ENCODE measurements at places on chromosomes 6 and 20.

DNA sequence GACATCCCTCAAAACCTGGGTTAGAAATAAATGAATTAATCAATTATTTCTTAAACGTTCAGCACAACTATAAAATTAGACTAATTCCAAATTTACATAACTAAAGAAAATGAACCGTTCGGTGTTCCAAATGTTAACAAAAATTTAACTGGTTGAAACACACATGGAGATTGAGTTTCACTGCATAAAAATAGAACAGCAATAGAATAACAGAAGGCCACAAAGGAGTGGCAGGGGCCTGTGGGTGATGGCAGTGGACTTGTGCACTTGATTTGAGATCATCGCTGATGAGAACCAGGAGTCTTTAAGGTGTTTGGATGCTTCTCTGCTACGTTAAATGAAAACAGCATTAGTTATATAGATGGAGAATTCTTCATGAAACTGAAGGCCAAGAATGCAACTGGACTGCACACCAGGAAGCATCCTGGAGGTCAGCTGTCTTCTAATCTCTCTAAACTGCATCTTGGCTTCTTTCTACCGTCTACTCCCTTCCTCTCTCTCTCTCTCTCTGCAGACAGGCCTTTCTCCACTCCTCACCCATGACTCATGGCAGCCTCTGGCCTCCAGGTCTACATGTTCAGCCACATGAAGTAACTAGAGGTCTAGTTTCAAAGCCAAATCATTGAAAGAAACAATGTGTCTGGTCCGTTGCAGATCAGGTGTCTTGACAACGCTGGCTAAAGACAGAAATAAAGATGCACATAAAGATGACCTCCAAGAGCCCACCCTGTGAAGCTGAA is 111.3 kb downstream of the SIM1 start:
- DNase-seq = peak; percentile 54

GRCh38 chr6:1949538-1949937 is 295.9 kb downstream of the GMDS start:
- peak; percentile 8 for DNase-seq

- DNase-seq = peak; percentile 79
These were observed 58.2 kb upstream of the TRAF3IP2 start for GRCh38 chr6:111663692-111664564.

DNA sequence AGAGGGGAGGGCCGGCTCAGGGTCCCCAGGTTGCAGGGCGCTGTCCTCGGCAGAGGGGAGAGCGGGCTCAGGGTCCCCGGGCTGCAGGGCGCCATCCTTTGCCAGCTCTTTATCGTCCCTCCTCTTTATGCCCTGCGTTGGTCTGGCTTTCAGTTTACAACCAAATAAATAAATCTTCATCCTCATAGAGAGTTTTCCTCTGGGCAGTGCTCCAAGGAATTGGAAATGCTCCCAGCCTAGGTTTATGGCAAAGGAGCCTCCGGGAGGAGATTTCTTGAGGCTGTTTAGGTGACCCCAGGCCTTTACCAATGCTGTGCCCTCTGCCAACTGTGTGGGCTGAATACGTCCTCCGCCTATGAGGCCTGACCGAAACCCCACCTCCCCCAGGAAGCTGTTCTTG is 60.2 kb downstream of the CHMP4B start:
- DNase-seq = peak; percentile 59

DNA sequence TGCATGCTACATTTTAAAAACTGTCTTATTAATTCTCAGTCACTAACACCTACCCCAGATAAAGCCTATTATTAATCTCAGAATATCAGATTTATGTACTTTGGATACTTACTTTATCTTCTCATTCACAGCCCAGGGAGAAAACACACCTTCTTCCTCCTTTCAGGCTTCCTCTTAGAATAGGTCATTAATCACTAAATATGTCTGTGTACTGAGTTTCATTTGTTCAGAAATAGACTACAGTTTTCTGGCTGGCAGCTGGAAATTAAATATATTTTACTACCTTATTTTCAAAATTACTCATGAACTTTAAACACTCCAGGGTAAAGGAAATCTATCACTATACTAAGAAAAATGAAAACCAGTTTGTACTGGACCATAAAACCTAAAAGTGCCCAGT is 147.7 kb upstream of the DST start:
- no peak for DNase-seq

DNA sequence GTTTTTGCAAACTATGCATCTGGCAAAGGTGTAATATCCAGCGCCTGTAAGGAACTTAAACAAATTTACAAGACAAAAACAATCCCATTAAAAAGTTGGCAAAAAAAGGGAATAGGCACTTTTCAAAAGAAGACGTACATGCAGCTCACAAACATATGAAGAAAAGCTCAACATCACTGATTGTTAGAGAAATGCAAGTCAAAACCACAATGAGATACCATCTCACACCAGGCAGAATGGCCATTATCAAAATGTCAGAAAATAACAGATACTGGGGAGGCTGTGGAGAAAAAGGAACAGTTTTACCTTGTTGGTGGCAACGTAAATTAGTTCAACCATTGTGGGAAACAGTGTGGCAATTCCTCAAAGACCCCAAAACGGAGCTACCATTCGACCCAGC is 54.2 kb downstream of the TSBP1 start:
- no peak for DNase-seq

GRCh38 chr6:13767121-13767808 is 47.1 kb downstream of the MCUR1 start:
- DNase-seq = peak; percentile 61

- DNase-seq = no peak
These were observed 9.7 kb upstream of the CD40 start for GRCh38 chr20:46108435-46108841.

- peak; percentile 6 for DNase-seq
These were observed 45.6 kb downstream of the EYA4 start for GRCh38 chr6:133286765-133287164.

DNA sequence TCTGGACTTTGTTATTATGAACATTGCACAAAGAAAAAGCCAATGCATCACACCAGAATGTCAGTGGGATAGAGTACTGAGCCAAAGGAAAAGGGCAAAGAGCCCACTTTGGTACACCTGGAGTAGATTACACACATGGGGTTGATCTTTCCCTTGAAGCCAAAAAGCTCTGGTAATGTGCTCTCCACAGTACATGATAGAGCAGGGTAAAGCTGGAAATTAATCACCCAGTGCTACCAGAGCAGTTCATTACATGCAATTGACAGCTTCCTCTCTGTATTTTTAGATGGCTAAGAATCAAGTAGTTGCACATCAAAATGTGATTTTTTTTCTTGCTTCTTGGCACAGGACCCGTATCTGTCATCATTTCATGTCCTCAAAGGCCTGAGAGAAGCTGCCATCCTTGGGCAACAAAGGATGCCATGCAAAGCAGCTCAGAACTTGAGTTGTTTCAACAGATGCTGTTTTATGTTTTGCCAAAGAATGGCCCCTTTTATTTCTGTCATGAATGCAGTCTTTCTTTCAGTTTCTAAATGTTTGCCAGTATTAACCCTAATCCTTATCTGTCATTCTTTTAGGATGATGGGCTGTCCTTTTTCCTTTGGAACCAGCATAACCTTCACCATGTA is 88.1 kb downstream of the HDGFL1 start:
- DNase-seq = no peak

GRCh38 chr20:50928469-50928868 is 2.8 kb downstream of the ADNP start:
- DNase-seq = no peak

GRCh38 chr20:50724851-50725723 is 6.3 kb upstream of the PARD6B start:
- peak; percentile 93 for DNase-seq

DNA sequence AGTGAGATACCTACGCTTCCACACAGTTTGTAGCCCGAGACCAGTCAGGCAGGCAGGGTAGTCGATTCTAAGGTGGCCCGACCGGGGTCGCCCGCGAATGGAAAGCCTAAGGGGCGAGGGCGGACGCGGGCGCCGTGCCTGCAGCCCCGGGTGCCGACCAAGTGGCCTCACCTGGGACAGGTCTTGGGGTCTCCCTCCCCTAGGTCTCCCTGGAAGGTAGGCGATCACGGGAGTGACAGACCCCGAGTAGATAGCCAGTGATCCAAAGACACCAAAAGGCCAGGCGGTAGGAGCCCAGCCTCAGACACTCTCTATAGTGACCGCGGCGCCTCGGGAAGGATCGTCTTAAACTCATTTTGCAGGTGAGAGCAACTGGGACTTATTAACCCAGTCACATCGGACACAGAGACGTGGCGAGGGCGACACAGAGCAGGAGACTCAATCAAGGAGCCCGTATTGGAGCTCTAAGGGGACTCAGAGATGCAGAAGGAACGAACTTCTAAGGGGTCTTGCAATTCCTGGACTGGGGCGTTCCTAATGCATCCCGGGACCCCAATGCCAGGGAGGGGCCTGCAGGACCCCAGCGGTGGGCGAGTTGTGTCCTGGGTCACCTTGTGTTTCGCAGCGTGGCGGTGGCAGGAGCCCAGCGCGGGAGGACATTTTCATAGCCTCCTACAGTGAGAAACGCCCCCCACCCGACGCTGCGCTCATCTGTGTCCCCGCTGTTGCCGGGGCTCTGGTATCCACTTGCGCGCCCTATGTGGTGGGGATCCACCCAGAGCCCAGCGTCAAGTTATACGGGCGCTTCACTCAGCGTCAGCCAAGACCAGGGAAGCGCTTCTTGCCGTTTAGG is 2.1 kb upstream of the VSX1 start:
- no peak for DNase-seq

DNA sequence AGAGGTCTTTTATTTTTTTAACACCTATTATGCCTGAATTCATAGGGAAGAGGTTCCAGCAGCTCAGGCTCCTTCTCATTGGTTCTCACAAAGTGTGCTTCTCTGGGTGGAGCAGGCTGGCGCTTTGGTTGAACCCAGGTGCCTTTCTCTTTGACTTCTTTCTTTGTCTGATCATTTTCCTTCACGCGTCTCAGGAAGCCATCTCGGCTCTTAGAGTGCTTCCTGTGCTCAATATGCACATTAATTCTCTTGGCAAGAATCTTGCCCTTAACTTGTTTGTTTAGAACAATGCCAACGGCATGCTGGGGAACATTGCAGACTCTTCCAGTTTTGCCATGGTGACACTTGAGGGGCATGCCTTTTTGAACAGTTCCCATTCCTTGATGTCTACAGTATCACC is 44.2 kb upstream of the RNF24 start:
- no peak for DNase-seq

DNA sequence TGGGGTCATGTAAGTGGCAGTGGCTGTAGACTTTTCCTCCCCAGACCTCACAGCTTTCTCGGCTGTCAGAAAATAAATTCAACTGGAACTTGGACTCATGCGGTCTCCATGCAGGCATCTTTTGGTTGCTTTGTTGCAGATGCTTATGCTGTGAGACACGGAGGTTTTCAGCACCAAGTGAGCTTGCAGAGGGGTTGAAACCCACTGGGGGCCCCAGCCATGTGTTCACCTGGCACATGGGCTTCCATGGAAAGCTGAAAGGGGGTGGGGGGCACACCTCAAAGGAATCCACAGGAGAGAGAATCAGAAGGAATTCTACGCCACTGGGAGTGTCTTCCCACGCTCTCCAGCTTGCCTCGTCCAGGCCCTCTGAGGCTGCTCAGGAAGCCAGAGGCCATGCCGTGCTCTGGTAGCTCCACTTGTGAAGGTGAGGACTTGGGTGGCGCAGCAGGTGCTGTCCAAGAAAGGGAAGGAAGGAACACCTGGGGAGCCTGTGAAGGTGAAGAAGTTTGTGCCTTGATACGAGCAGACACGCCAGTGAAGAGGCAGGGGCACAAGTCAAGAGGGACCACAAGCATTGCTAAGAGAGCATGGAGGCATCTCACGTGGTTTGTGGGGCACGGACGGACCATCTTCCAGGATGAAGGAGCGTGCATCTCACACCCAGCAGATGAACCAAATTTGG is 134.3 kb upstream of the PMEPA1 start:
- no peak for DNase-seq

GRCh38 chr6:89966228-89966544 is 71.9 kb downstream of the GJA10 start:
- no peak for DNase-seq

DNA sequence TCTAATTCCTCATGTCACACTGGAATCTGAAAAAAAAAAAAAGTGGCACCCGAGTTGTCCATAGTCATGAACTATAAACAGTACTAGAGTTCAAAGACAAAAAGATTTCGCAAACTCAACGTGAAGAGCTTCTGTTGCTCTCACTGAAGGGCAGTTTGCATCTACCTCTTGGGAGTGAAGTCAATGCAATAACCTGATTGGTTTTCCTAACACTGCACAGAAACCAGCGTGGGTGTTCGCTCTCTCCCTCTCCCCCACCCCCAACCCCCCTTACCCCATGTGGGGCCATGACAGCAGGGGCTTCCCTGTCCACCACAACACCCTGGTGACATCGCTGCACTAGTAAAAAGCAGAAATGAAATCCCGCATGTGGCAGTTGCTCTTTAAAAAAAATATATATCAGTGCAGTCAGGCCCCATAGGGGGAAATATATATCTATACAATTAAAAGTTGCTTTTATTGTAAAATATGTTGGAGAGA is 66.9 kb downstream of the GMPR start:
- no peak for DNase-seq

- peak; percentile 34 for DNase-seq
These were observed 52.3 kb downstream of the HBS1L start for GRCh38 chr6:135002229-135002844.

DNA sequence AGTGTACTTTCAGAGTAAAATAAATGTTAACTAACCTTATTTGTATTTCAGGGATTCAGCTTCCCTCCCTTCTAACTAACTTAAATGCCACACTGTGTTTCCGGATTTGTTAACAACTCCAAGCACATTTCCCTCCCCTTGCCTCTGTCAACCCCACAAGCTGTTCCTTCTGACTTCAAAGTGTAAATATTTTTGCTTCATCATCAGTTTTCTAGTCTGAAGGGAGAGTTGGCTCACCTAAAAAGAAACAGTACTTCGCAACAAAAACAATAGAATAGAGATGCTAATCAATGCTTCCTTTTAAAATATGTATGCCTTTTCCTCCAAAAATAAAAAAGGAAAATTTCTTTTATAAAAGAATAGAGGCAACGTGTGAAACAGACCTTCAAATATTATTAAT is 132.6 kb downstream of the THEMIS start:
- no peak for DNase-seq

GRCh38 chr6:77341058-77341986 is 122.0 kb downstream of the HTR1B start:
- DNase-seq = no peak

- DNase-seq = no peak
These were observed 23.6 kb downstream of the FOXO3 start for GRCh38 chr6:108584323-108584722.

- DNase-seq = peak; percentile 77
These were observed 1.7 kb downstream of the SOD2 start for GRCh38 chr6:159691133-159691962.

DNA sequence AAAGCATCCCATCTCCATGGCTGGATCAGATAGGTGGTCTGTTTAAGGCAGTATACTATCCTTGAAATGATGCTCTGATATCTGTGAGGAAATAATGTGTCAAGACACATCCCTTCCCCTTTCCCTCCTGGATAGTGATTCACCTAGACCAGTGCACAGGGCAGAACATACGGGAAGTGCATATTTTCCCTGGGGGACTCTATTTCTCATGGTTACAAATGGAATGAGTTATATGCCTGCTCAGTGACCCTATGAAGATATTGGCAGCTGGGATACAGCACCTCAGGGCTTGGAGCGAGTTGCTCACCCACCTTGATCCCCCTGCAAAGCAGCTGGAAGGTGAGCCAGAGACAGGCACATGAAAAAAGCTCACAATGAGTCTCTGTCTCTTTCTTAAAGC is 67.5 kb upstream of the PRL start:
- no peak for DNase-seq

GRCh38 chr6:36769676-36770499 is 69.4 kb downstream of the CPNE5 start:
- DNase-seq = peak; percentile 63

Data from GM03348 (cell line).